ENCODE measurements at places on chromosomes 2 and 18.

GRCh38 chr2:68909793-68910674 lies 38.8 kb upstream of the BMP10 start:
- DNase-seq = peak; percentile 57

- DNase-seq = no peak
Observed at GRCh38 chr2:241043581-241043980, 45.2 kb downstream of the SNED1 start.

DNA sequence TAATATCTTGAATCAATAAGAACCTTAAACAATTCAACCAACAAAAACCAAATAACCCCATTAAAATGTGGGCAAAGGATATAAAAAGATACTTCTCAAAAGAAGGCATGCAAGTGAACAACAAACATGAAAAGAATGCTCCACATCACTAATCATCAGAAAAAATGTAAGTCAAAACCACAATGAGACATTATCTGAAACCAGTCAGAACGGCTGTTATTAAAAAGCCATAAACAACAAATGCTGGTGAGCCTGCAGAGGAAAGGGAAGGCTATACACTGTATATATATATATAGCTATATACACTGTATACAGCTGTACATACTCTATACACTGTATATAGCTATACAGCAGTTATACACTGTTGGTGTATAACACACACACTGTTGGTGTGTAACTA lies 47.8 kb upstream of the GALNT13 start:
- no peak for DNase-seq

- DNase-seq = no peak
Observed at GRCh38 chr2:119826370-119826961, 66.7 kb downstream of the PTPN4 start.

GRCh38 chr18:52541056-52541455 lies 201.1 kb downstream of the DCC start:
- DNase-seq = no peak

DNA sequence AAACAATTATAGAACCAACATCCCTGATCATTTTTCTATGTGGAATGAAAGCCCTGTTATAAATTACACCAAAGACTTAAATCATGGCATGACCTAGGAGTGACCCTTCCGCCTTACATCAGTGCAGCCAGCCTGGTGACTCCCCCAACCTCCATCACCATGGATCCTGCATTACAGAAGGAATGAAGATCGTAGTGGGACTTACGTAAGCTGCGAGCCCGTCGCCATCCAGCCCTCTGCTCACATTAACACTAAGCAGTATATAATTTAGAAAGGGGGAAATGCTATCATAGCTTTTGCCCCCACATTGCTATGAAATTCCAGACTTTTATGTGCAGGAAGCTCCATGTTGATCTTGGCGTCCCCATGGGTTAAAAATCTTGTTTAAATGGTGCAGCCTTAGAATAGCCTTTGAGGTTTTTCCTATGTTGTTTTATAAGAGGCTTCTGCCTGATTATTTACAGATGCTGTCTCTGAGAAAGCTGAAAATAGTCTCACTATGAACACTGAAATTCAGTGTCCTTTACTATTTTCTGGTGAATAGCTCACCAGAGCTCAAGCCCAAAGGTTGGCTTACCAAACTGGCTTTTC lies 76.3 kb downstream of the COLEC12 start:
- no peak for DNase-seq

- no peak for DNase-seq
Observed at GRCh38 chr2:203547356-203547755, 12.3 kb upstream of the RAPH1 start.

DNA sequence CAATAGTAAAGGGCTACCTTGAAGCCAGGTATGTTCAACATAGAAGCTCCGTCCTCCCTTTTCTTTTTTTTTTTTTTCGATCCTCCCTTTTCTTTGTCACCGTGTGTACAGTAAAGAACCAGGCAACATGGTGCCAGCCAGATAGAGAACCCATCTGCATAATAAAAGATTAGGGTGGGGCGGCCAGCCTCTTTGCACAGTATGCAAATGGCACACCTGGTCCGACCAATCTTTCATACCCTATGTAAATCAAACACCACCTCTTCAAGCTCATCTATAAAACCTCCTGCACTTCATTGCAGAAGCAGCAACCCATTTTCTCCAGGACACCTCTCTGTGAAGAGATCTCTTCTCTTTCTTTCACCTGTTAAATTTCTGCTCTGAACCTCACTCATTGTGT lies 7.3 kb upstream of the WDR33 start:
- no peak for DNase-seq

DNA sequence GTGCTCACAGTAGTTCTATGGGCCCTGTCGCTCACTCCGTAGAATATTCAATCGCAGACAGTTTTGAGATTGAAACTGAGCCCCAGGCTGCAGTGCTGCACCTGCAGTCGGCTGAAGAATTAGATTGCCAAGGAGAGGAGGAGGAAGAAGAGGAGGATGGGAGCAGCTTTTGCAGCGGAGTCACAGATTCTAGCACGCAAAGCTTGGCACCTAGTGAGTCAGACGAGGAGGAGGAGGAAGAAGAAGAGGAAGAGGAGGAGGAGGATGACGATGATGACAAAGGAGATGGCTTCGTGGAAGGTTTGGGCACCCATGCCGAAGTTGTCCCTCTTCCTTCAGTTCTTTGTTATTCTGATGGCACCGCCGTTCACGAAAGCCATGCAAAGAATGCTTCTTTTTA lies 115.2 kb downstream of the GALNT3 start:
- no peak for DNase-seq

Measured in stimulated activated CD4-positive, alpha-beta T cell treated with anti-CD3 and anti-CD28 coated beads, TNF-alpha, amount 100 ng/mL, for 1 hour (primary cell).